Eye (tissue), 1 donor: ENCODE measurements at places on chromosomes 7 and 10.

DNA sequence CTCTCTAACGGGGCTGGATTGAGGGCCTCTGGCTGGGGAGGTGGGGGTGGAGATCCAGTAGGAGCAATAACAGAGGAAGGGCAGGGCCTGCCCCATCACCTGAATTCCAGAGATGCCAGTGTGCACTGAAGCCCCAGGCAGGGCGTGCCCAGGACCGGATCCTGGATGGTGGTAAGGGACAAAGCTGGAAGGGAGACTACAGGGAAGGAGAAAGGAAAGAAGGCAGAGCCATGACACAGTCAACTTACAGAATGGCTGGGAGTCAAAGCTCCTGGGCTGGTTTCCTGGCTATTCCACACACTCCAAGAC is 666 bp downstream of the TMEM139 start:
- no peak for DNase-seq

GRCh38 chr7:4668510-4668847 is 13.6 kb upstream of the FOXK1 start:
- DNase-seq, result no peak

DNA sequence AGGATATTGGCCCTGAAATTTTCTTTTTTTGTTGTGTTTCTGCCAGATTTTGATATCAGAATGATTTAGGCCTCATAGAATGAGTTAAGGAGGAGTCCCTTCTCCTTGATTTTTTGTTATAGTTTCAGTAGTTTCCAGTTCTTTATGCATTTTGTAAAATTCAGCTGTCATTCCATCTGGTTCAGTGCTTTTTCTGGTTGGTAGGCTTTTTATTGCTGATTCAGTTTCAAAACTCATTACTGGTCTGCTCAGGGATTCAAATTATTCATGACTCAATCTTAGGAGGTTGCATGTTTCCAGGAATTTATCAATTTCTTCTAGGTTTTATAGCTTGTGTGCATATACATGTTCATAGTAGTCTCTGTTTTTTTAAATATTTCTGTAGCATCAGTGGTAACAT is 10.1 kb upstream of the TMEM196 start:
- DNase-seq, result no peak

GRCh38 chr7:127654404-127655394 is 2.7 kb downstream of the SND1 start:
- no peak for DNase-seq

DNA sequence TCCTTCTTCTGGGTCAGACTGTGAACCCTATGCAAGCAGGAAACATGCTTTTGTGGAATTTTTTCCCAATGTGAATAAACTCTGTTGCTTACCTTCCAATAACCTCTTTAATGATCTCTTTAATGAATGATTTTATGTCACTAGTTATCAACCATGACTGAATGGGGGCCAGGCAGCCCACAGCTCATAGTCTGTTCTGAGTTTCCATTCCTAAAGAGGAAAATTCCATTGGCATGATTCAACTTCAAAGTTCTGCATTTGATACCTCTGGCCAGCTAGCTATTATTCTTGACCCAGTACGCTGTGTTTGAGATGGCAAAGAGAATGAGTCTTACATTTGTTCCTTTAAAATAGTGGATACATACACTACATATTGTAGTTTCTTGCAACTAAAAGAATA is 867.8 kb upstream of the CELF2 start:
- DNase-seq, result no peak
